ENCODE measurements at places on chromosomes 7 and 10.

DNA sequence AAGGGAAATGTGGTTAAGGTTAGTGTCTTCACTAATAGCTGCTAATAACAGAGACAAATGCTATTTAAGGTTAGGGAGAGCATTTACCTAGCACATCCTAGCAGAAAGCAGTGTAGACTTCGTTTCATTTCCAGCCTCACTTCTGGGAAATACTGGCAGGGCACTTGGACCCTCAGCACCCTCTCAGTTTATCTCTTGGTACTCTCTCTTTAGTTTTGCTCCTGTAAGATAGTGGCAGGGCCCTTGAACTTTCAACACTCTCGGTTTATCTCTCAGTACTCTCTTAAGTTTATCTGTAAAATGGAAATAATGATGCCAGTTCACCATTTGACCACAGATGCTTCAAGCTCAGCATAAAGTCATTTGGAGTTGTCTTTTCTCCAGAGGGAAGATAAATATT is 118.4 kb downstream of the MBL2 start:
- no peak for DNase-seq

GRCh38 chr7:105743351-105744090 is 132.9 kb downstream of the ATXN7L1 start:
- DNase-seq, result no peak

DNA sequence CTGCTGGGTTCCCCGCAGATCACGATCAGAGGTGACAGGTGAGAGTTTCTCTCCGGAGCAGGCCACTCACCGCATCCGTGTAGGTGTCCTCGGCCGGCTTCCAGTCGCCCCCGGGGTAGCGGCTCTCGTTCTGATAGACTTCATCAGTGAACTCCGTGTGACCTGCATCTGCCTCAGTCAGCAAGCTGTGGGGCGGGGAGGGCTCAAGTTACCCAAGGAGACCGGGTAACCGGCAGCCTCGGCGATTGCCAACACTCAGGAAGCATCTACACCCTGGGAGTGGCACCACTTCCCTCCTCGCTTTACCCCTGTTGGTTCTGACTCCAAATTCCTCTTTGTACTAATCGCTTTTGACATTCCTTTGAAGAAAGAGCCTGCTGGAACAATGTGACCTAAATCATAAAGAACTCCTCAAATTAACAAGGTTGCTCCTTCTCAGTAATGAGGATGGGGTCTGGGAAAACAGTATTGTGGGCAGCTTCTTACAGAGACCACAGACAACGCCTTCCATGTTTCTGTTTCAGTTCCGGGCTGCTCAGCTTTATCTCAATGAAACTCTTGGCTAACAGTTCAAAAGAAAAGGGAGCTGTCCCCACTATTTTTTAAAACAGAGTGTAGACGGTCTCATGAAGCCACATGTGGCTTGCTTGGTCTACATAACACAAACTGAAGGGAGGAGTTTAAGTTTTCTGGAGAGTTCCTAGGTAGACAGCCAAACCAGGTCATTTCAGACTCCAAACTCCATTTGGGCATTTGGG is 118.1 kb downstream of the MYOF start:
- DNase-seq, result no peak

DNA sequence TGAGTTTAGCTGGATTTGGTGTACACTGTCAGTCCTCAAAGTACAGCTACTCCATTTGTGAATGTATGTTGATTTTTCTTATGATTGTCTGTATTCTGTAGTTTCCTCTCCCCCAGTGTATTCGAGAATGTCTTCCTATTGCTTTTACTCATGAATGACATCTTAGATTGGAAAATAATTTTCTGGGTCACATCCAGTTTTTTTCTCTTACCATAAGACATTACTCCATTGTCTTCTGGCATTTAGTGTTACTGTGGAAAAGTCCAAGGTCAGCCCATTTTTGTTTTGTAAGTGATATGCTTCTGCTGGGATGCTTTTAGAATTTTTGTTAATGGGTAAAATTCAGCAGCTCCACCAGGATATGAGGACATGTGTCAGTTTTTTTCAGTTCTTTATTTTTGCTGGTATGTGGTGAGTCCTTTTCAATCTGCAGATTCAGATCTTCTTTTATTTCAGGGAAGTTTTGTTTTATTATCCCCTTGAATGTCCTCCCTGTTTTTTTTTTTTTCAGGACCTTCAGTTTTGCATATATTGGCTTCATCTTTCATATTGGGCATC is 33.6 kb downstream of the WAC start:
- no peak for DNase-seq

DNA sequence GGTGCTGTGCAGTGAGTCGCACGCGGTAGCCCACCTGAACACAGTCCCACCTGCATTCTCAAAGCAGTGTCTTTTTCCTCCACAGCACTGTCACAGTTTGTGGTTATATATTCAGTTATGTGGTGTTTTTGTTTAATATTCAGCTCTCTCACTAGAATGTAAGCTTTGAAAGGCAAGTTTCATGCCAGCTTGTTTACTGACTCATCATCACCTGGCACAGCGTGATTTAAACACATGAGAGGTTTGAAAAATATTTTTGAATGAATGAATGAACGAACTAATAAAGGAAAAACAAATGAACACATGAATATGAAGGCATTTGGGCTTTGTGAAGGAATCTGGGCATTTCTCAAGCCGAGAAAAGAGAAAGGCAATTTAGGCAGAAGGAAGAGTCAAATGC is 51.9 kb upstream of the TM9SF3 start:
- DNase-seq, result no peak

GRCh38 chr7:5360451-5360850 is 63.2 kb downstream of the TNRC18 start:
- no peak for DNase-seq

- no peak for DNase-seq
These were observed 14.4 kb upstream of the COL1A2 start for GRCh38 chr7:94380264-94380663.

DNA sequence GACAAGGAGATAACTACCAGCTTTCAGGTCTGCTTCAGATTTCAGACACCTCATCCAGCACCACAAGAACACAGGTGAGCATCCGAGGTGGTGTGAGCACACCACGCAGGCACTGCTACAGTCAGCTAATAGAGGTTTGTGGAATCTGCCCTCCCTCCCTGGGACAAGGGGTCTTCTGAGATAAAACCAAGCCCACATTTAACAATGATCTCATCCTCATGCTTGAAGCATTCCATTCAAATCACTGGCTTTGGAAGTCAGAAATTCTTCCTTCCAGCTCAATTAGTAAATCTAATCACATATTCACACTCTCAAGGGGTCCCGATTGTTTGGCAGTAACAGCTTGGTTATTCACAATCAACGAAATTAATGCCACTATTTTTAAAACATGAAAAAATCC is 331.4 kb downstream of the ELMO1 start:
- no peak for DNase-seq

DNA sequence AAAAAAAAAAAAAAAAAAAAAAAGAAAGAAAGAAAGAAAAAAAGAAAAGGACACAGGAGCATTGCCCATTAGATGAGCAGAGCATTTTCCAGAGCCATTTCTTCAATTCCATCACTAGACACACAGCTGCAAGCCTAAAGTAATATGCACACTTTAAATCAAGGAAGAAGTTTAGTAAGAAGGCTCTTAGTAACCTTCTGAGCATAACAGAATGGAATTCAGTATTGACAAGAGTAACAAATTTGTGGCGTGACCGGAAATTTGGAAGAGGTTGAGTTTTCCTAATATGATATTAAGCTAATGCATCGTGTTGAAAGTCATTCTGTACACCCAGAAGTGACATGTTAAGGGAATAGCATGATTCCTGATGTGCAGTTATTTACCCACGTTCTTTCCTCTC is 35.3 kb downstream of the SMURF1 start:
- DNase-seq, result no peak

- no peak for DNase-seq
These were observed 440.5 kb downstream of the GRID1 start for GRCh38 chr10:85926136-85926535.

- no peak for DNase-seq
These were observed 183.0 kb upstream of the PRSS1 start for GRCh38 chr7:142566271-142566670.

DNA sequence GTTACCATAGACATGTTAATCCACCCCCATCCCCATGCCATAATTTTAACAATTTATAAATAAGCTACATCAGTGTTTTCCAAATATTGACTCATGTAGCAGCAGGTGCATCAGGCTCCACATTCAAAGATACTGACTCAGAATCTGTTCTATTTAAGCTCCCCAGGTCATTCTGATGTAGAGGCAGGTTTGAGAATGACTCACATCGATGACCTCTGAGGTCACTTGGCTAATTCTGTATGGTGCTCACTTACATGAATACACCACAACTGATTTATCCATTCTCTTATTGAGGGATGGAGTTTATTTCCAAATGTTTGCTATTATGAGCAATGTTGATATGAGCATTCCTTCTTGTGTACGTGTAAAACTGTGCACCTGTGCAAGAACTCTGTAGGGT is 1159.0 kb downstream of the TYW1 start:
- no peak for DNase-seq

DNA sequence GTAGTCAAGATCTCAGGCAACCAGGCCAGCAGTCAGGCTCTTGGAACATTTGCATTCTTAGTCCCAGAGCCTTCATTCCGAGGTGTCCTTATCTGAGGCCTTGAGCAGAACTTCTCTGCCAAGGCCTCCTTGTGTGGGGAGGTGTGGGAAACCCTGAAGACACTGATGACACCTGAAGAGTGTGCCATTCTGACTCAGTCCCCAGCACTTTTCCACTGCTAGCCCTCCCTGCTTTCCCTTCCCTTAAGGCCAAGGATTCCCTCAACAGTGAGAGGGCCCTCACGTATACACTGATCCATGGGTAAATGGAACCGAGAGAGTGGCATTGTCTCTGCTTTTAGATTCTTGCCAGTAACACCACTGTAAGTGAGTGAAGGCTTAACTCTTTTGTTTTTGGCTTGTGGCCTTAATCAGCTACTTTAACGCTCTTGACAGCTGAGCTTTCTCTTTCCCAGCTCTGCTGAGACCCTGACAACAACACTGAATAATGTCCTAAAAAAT is 30.3 kb downstream of the TRDMT1 start:
- no peak for DNase-seq

GRCh38 chr10:127046975-127047877 is 142.0 kb downstream of the DOCK1 start:
- no peak for DNase-seq

GRCh38 chr10:102280397-102281101 is 35.2 kb downstream of the GBF1 start:
- DNase-seq, result no peak

GRCh38 chr7:83821866-83822265 is 172.9 kb upstream of the SEMA3E start:
- no peak for DNase-seq

- no peak for DNase-seq
These were observed 65.7 kb downstream of the CRTAC1 start for GRCh38 chr10:97964748-97965147.

GRCh38 chr10:92972066-92972870 is 88.3 kb upstream of the CYP26C1 start:
- no peak for DNase-seq

DNA sequence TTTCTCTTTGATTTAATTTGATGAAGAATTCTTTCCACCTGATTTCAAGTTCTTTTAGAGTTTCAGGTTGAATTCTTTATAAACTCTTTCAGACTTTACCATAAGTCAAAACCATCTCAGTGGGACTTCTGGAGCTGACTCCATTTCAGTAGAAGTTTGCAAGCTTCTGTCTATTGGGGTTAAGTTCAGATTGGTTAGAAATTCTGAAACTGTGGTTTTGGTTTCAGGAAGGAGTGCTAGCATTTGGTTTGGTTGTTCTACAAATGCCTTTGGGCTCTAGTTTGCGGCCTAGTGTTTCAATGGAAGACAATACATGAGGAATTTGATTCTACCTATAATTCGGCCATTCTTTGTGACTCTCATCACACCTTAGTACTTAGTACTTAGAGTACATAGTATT is 176.8 kb upstream of the RHOBTB1 start:
- no peak for DNase-seq

DNA sequence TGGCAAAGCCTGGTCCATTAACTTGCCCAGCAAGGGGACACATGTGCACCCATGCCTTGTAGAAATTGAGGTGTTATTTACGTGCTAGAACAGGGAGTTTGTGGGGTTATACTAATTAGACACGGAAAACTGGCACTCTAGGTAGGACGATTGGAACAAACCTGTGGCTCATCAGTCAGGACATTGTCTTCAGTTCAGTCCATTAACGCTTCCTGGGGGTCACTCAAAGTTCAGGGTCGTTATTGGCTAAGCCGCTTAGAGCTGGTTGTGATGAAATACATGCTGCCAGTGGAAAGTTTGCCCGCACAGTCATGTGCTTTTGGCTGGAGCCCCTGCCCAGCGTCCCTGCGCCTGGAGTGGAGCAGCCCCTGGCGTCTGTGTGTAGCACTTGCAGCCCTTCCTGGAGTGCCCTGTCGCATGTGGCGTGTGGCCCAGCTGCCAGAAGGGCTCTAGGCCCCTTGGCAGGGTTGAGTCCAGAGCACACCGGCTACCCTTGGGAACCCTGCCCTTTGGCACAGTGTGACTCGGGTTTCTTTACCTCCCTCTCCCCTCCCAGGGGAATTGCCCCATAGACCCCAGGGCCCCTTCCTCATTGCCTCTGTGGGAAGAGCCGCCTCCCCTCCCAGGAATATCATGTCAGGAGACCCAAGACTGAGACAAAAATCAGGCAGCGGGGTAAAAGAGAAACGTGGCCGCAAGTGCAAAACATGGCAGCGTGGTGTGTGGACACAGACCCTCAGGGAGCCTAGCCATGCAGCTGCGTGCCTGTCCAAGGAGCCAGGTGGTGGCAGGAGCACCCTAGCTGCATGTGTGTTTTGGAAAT is 9.8 kb downstream of the ZNF775 start:
- DNase-seq, result no peak

DNA sequence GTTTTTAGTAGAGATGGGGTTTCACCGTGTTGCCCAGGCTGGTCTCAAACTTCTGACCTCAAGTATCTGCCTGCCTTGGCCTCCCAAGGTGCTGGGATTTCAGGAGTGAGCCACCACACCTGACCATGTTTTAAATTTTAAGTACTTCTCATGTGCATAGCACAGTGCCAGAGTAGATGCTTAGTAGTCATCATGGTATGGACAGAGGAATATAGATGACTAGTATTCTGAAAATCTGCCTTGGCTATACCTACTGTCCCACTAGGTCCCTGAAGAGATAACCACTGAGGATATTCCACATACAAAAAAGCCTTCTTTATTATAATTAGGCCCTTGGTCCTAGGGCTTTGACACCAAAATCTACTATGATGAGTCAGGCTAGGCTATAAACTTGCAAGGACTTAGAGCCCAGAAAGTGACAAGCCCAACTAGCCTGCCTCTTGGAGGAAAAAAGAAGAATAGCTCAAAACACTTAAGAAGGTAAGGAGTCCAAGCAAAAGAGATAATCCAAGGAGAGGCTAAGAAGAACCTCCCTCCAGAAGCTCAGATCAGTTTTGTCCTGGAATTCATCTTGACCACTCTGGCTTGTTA is 34.0 kb downstream of the LUC7L2 start:
- DNase-seq, result no peak
